ENCODE measurements at places on chromosomes 12 and 14. TPM values are rescaled to one million over a fixed set of nuclear protein-coding genes. Genes with fewer than 3 reads are reported as not detected.

CLEC7A gene
- total RNA-seq, result 0.89 TPM

TRPV4 gene
- not detected for total RNA-seq

COX8C gene
- total RNA-seq, result not detected

TEP1 gene
- total RNA-seq, result 66.7 TPM

NXPH4 gene
- not detected for total RNA-seq

DNA sequence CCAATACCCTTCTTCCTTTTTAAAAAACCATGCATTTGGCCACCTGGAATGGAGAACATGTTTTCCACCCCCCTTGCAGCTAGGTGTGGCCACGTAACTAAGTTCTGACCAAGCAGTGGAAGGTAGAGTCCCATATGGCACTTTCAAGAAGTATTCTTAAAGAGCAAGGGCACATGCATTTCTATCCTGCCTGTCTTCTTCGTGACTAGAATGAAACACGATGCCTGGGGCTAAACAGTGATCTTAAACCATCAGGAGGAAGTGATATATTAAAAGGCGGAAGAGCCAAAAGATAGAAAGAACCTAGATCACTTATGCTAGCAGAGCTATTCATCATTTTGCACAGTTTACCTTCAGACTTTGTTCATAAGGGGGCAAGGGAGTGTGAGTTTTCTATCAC, 16.0 kb upstream of the DDX11 start:
- no peaks in the 10 kb centered on the region for H3K36me3 ChIP-seq
- no peak overlapping the region for H3K27ac ChIP-seq
- no peak for DNase-seq
- H3K4me3 ChIP-seq, result no peak overlapping the region
- H3K27me3 ChIP-seq, result no peaks in the 10 kb centered on the region

- no peak overlapping the region for H3K4me3 ChIP-seq
- DNase-seq, result no peak
- H3K4me1 ChIP-seq, result no peaks in the 10 kb centered on the region
- H3K27me3 ChIP-seq, result no peaks in the 10 kb centered on the region
Observed at GRCh38 chr14:56881181-56881580, 70.9 kb upstream of the OTX2 start.

DNA sequence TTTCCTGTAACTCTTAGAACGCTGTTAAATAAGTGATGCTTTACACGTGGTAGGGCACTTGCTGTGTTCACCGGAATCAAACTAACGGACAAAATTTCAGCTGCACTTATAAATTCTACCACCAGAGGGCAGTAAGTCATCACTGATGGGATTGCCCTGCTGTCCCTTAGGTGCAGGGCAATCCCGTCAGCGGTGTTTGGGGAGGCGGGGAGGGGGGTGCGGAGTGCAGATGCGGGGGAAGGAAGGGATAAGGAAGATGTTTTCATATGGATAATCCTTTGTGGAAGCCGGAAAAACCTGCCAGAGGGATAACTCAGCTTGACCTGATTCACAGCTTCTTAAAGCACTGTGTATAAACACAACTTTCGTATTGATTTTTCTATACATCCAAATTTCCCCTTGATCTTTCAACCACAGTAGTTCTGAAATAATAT, 21.7 kb upstream of the SLC10A1 start:
- H3K27me3 ChIP-seq, result no peaks in the 10 kb centered on the region
- peak; percentile 58 for DNase-seq
- no peaks in the 10 kb centered on the region for H3K36me3 ChIP-seq

DNA sequence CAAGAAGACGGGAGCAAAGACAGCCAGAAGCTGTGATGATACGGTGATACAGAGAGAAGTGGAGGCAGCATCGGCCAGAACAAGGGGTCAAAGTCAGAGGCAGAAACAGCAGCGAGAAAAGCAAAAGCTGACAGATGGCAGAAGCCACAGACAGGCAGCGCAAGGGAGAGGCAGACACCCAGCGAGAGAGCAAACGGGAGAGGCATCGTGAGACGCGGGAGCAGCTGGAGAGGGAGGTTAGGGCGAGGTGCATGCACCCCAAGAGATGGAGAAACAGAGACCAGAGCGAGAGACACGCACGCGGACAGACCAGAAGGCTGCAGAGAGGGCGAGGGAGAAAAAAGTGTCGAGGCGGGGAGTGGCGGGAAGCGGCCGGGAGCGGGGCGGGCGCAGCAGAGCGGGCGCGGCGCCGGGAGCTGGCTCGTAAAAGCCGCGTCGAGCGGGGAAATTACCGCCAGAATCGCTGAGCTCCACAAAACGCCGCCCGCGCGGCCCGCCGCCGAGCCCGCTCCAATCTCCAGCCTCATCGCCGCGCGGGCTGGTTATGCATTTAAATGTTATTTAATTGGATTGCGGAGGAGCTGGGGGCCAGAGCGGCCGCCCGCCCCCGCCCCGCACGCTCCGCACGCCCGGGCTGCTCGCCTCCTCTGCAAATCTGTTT, 15.6 kb downstream of the SMUG1 start:
- no peak overlapping the region for H3K27ac ChIP-seq
- H3K4me3 ChIP-seq, result no peak overlapping the region
- DNase-seq, result peak; percentile 26
- H3K36me3 ChIP-seq, result no peaks in the 10 kb centered on the region

- H3K4me3 ChIP-seq, result no peak overlapping the region
- H3K27me3 ChIP-seq, result no peaks in the 10 kb centered on the region
- DNase-seq, result peak; percentile 61
- no peak overlapping the region for H3K27ac ChIP-seq
- H3K4me1 ChIP-seq, result peaks cover 7% of the 10 kb centered on the region
Observed at GRCh38 chr14:21978184-21978998, 304.8 kb upstream of the OR4E1 start.

DNA sequence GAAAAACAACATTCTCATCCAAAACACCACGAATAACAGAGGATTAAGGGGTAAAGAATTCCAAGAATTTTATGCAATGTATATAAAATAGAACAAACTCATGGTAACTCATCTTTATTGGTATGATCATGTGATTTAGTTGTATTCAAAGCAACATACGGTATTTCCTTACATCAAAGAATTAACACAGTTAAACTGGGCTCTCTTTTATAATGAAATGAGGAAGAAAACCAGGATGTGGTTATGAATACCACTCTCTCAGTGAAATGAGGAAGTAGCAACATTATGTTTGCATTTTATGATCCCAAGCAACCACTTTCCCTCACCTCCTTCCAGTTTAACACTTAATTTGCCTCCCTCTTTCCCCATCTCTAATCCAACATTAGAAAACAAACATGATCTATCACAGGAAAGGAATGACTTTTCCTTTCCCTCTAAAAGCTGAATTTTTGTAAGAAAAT, 22.9 kb downstream of the SPTLC2 start:
- H3K36me3 ChIP-seq, result peaks cover 3% of the 10 kb centered on the region
- peak; percentile 67 for DNase-seq
- no peaks in the 10 kb centered on the region for H3K27me3 ChIP-seq
- H3K27ac ChIP-seq, result peak overlapping the region; percentile 55

DNA sequence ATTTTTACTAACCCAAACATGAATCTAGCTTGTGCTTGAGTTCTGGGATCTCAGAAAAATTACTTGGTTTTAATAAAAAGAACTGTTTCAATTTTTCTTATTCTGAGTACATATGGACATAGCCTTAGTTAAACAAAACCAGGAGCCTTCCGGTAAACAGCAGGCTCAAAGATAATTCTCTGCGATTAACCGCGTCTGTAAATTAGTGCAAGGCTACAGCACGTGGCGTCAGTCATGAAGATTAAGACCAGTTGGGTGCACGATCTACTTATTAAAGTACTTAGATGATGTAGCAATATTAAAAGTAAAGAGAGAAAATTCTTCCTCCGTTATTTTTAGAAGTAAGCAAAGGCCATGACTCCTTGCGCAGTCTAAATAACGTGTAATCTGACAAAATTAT, 700 bp downstream of the KCNJ8 start:
- H3K4me3 ChIP-seq, result no peak overlapping the region
- H3K27me3 ChIP-seq, result peaks cover 18% of the 10 kb centered on the region
- no peak overlapping the region for H3K27ac ChIP-seq
- DNase-seq, result no peak
- peaks cover 13% of the 10 kb centered on the region for H3K4me1 ChIP-seq
- H3K36me3 ChIP-seq, result no peaks in the 10 kb centered on the region

DNA sequence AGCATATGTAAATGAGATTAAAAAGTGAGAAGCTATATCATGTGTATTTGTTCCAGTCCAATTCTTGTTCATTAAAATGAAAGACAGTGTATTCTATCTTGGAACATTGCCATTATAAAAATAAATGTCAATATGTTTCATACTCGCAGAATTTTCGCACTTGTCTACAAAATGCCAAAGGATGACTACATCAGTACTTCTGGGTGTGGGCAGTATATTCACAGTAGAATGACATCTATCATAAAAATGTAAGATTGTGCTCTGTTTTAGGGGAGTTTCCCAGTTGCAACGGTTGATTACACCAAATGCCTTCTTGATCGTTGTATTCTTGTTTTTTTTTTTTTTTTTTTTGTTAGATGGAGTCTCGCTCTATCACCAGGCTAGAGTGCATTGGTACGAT, 292.3 kb upstream of the E2F7 start:
- H3K4me1 ChIP-seq, result no peaks in the 10 kb centered on the region
- no peak overlapping the region for H3K27ac ChIP-seq
- no peak overlapping the region for H3K4me3 ChIP-seq
- no peak for DNase-seq

- DNase-seq, result peak; percentile 67
- peak overlapping the region; percentile 73 for H3K27ac ChIP-seq
- no peaks in the 10 kb centered on the region for H3K27me3 ChIP-seq
- no peaks in the 10 kb centered on the region for H3K36me3 ChIP-seq
Observed at GRCh38 chr14:50363714-50364111, 33.0 kb downstream of the CDKL1 start.

DNA sequence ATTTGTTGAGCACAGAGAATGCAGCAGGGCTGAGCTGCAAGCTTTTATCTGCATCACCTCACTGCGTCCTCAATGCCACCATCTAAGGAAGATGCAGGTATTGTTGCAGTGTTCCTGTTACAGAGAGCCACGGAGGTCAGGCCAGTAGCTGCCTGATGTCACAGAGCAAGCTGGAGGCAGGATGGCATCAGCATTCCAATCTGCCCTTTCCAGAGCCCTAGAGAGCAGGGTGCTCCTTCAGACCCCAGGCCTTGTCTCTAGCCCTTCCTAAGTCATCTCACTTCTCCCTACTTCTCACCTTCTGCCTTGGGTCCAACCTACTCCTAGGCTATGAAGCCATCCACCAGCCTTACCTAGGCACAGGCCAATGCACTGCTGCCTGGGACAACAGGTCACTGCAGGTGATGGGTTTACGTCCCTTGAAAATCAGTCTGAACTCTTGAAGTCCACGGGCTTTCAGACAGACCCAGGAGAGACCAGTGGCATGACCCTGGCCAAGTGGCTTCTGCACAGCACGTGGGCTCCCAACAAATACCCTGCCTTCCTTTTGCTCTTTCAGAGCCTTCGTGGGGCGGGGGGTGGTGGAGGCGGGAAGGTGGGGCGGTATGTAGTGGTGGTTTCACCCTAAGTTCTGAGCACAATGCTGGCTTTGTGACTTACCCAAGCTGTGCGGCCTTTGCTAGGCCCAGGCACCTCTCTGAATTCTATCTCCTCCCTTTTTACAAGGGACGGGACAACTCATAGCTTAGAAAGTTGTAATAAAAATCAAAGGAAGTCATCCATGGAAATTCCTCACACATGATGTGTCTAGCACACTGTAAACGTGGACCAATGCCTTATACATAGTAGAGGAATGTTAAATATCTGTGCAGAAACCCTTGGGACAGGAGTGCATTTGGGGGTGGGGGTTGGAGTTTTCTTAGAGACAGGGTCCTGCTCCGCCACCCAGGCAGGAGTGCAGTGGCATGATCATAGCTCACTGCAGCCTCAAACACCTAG, 136.0 kb downstream of the KSR2 start:
- no peak overlapping the region for H3K27ac ChIP-seq
- DNase-seq, result no peak
- H3K4me3 ChIP-seq, result no peak overlapping the region
- no peaks in the 10 kb centered on the region for H3K27me3 ChIP-seq
- H3K36me3 ChIP-seq, result no peaks in the 10 kb centered on the region
- H3K4me1 ChIP-seq, result no peaks in the 10 kb centered on the region

DNA sequence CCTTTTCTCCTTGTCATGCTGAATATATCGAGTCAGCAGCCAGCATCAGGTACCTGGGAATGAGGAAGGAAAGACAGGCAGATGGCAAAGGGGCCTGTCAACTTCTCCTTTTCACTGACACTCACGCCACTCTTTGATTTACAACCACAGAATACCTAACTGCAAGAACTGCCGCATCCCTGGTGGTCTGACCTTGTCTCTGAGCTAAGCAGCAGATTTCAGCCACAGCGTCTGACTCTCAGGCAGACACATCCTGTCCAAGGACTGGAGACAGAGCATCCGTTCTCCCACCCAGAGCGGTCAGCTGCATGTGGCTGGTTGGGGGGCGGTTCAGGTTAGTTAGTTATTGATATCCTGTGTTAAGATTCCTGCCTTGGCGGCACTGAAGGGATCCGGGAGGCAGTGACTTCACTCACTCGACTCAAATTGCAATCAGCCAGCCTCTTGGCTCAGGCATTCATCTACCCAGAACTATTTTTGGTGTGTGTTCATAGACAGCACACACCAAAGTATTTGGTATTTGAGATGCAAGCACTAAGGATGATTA, 11.2 kb upstream of the MAP1LC3B2 start:
- no peaks in the 10 kb centered on the region for H3K4me1 ChIP-seq
- no peaks in the 10 kb centered on the region for H3K27me3 ChIP-seq
- H3K36me3 ChIP-seq, result no peaks in the 10 kb centered on the region
- H3K27ac ChIP-seq, result no peak overlapping the region

DNA sequence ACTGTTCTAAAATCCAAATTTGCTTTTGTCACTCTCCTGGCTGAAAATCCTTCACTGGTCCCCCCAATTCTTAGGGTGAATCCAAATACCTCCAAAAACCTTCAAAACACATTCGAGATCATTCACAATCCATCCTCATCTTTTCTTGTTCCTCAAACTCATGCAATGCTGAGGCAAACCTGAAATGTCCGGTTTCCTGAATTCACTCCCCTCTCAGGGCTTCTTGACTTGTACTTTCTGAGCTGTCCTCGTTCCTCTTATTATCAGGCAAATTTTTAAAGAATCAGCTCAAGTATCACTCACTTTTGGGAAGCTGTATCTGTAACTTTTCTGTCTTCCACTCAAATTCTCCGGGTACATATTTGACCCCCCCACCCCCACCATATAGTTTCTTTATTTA, 84.9 kb upstream of the DUSP6 start:
- no peak for DNase-seq
- no peaks in the 10 kb centered on the region for H3K4me1 ChIP-seq
- no peaks in the 10 kb centered on the region for H3K36me3 ChIP-seq
- H3K27ac ChIP-seq, result no peak overlapping the region
